NCI-H1694 treated with DMSO at 0.1 percent for 48 hours (cell line): ENCODE measurements at places on chromosomes 5 and 9.
A peak's percentile ranks its signal among the peaks of the same experiment; 100 is the strongest.

GRCh38 chr9:18371621-18372020 lies 102.3 kb upstream of the ADAMTSL1 start:
- DNase-seq = no peak

- DNase-seq = no peak
Observed at GRCh38 chr9:37565661-37566618, 10.2 kb downstream of the FBXO10 start.

- no peak for DNase-seq
Observed at GRCh38 chr5:137891849-137892248, 2.6 kb downstream of the PKD2L2 start.

DNA sequence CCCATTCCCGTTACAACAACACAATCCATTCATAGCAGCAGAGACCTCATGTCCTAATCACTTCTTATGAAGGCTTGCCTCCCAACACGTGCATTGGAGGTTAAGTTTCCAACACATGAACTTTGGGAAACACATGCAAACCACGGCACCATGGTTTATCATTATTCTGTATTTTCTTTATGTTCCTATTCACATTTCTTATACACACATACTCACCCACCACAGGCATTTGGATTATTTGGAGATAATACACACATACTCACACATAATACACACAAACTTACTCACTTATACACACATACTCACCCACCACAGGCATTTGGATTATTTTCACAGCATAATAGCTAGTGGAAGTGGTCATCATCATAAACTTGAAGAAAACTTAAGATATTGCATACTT lies 75.6 kb downstream of the C7 start:
- no peak for DNase-seq

- DNase-seq = no peak
Observed at GRCh38 chr9:26675035-26675434, 217.6 kb downstream of the CAAP1 start.

DNA sequence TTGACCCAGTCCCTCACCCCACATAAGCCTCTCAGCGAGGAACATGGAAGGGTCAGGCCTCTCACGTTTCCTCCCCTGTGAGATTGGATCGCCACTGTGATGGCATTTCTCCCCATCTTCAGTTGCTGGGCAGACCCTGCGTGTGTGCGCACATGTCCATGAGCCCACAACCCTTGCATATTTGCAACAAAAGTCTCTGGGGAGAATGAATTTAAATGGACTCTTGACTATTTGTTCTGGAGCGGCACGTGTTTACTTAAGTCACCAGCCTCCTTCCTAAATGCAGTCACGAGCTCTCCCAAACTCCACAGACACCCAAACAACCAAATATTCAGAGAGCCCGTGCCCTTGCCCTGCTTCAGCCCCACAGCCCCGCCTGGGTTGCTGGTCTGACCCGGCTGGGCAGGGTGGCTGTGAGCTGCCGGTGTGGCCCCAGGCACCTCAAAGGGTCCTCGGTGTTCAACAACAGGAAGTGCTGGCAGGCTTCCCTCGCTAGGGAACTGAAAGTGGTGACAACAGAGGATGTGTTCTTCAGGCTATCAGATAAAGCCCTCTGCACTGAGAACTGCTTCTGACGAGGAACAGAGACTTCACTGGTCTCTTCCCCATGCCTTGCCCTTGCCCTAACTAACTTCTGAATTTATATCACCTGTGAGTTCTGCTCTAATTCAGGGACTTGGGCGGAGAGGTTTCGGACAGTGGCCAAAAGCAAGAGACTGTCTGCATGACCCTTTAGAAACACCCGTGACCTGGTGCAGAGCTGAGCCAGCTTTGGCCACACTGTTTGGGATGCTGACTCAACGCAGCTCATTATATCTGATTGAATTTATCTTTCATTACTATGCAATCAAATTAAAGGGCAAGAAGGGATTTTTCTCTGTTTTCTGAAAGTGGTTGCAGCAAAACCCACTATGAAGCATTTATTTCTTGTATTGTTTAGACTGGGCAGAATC lies 19.2 kb upstream of the CD180 start:
- DNase-seq = no peak

- no peak for DNase-seq
Observed at GRCh38 chr9:86099701-86100364, 475 bp upstream of the GOLM1 start.

GRCh38 chr9:72635197-72635596 lies 113.8 kb downstream of the TMC1 start:
- no peak for DNase-seq

GRCh38 chr5:88897748-88898147 lies 14.8 kb upstream of the MEF2C start:
- no peak for DNase-seq

DNA sequence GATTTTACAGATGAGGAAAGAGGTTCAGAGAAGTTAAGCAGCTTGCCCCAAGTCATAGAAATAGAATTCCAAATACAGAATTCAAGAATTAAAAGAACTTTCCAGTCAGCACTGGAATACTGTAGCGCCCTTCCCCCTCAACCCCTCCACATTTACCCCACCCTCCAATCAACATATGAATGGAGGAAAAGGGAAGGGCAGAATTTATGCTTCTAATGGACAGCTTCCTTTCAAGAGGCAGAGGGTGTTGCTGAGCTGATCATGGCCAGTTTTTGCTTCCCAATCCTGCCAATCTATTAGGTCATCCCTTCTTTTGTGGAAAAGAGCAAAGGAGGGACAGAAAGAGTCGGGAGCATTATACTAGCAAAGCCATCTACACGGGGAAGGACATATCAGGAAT lies 39.1 kb upstream of the ANKRD31 start:
- DNase-seq = no peak

DNA sequence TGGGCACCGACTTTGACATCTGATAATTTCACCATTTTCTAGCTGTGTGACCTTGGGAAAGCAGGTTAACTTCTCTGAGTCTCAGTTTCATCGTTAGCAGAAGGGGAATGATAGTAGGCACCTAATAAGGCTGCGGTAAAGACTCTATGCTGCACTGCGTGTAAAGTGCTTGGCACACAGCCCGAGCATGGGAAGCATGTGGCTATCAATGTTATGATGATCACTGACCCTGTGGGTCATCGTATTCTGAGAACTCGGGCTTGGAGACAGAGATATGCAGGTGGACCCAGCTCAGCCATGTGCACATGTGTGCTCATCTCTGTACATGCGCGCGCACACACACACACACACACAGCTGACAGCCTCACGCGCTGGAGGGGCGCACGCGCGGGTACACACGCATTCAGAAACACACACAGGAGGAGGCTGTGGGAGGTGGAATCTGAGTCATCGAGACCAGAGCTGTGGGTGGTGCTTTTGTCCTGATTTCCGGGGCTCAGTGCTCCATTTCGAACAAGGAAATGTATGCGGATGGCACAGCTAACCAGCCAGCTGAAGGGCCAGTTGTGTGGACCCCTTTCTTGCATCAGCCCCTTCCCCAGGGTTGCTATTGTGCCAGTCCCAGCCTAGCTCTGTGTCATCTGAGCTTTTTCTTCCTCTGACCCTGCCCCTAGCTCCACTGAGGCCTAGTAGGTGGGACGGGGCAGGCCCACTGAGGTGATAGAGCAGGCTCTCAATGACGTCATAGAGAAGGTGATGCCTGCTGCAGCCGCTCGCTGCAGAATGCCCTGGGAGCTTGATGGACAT lies 11.1 kb upstream of the ARAP3 start:
- no peak for DNase-seq

- DNase-seq = no peak
Observed at GRCh38 chr5:131514316-131515283, 120.4 kb downstream of the RAPGEF6 start.

- DNase-seq = no peak
Observed at GRCh38 chr5:76622973-76623596, at the start of gene F2RL2. F2RL2 (minus strand) TSS chr5:76623403; CDS start chr5:76623230, 173 bp downstream.

- no peak for DNase-seq
Observed at GRCh38 chr9:84361645-84362044, 21.1 kb upstream of the SLC28A3 start.

- DNase-seq = no peak
Observed at GRCh38 chr5:114467729-114468128, 105.9 kb downstream of the KCNN2 start.

GRCh38 chr9:114799441-114799840 lies 6.4 kb downstream of the TNFSF15 start:
- no peak for DNase-seq

DNA sequence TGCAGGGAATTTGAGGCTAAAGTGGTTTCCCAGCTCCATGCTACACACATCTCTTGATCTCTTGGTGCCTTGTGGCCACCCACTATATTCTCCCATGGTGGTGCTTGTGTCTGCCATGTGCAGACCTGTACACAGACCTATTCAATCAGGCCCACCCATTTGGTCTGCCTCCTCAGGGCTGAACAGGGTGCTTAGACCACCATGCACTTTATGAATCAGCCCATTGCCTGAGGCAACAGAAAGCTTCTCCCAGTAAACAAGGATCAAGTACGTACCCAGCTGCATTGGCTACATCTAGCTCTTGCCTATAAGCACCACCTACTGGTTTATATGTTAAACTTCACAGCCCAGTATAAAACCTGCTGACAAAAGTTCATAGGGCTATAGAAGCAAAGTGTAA lies 664.3 kb upstream of the EDIL3 start:
- peak; percentile 8 for DNase-seq

- no peak for DNase-seq
Observed at GRCh38 chr5:29203049-29203448, 1990.4 kb upstream of the CDH6 start.

DNA sequence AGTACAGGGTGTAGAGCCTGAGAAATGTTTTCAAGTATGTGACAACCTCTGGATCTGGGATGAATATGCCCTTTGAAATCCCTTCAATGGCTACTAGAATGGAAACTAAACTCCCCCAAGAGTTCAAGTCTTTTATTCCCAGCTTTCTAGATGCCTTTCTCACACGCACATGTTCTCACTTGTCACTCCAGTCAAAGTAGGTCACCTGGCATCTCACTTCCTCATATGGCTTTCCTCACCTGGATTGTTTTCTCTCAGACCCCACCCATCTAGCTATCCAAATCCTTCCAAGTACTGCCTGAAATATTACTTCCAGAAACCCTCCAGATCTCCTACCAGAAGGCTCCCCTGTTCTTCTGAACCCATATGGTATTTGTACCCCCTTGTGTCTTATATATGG lies 615.4 kb upstream of the KLF4 start:
- DNase-seq = no peak

DNA sequence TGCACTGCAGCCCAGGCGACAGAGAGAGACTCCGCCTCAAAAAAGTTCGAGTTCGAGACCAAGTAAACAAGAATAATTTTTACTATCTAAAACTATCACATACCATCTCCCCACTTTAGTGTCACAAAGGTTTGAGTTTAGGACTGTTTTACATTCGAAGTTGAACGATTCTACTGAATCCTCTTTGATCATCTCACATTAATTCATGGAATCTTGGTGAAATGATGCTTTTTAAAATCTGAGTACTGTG lies 715 bp upstream of the RPS6 start:
- DNase-seq = no peak

DNA sequence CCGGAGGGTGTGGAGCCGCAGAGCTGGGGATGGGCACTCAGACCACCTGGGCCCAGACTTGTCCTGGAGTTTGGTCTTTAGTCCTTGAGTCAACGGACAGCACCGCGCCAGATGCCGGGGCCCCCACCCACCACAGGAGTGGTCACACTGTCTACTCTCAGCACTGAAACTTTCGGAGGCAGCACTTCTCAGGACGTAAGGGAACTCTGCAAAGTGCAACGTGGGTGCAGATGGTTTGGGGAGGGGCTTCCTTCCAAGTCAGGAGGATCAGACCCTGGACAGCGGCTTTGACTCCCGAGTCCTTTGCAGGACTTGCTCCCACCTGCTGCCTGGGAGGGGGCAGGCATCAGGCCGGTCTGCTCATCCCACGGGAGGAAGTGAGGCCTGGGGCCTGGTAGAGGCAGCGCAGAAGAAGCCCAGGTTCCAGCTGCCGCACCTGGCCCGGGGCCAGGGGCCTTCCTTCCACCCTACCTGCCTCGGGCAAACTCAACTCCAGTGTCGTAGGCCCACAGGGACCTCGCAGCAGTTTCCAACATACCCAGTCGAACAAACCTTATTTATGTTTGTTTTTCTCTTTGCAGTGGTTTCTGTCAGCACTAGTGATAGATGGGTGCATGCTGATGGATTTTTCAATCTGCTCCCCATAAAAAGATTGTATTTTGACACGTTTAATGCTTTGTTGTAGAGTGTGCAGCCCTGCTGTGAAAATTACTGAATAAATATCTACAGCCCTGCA lies 149.8 kb upstream of the PPP1R26 start:
- DNase-seq = peak; percentile 26

DNA sequence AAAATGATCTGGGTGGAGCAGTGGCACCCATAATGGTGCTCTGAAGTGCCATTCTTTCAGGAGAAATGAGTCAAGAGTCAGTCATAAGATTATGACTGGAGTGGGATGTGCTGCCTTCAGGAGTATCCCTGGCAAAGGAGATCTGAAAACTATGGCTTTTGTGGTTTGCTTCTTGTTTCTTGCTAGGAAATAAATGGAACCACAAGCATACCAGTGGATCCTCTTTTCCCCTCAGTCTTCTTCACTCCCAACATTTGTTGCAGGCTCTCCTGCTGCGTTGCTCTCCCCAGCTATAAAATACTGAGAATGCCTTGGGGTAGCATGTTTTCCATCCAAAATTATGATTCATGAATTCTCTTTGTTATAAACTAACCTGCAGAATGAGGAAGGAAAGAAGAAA lies 199.1 kb downstream of the NNT start:
- DNase-seq = no peak

GRCh38 chr9:14006386-14007187 lies 307.4 kb downstream of the NFIB start:
- no peak for DNase-seq

- no peak for DNase-seq
Observed at GRCh38 chr9:742914-743589, 98.4 kb upstream of the DMRT1 start.

GRCh38 chr5:10746711-10747110 lies 14.3 kb downstream of the DAP start:
- DNase-seq = no peak

DNA sequence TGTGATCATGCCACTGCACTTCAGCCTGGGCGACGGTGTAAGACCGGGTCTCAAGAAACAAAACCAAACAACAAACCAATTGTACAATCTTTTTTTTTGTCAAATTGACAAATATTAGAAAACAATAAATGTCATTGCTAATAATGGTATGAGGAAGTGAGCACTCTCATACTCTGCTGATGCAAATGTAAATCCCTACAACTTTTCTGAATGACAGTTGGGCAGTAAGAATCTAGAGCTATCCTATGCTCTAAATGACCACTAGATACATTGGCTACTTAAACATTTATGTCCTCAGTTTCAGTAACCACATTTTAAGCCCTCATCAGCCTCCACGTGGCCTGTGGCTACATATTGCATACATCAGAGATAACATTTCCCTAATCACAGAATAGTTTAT lies 256.2 kb downstream of the FER start:
- DNase-seq = no peak

DNA sequence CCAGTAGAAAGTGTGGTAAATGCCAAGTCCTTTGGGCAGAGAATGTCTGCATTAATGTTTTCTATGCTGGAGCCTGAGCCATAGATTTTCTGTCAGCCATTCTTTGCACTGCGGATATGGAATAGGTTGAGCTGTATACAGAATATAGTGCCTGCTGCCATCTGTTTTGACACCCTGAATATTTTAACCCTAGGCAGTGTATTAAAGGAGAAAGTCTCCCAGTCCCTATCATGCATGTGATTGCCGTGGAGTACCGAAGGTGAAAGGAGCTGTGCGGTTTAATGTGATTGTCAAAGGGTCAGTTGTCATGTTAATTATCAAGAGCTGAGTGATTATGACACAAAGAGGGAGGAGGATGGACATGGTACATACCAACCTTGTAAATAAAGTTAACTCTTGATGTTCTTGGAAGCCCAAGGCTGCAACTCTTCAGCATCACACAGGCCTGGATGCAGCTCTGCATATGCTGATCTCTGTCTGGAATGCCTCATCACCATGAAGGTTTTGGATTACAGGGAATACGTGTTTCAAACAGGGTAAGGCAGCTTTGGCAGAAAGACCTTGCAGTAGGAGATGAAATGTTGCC lies 247.1 kb upstream of the ELAVL2 start:
- DNase-seq = no peak
